Spleen (tissue), 13 donors: ENCODE measurements at places on chromosomes 16 and 17. TPM values are rescaled to one million over a fixed set of nuclear protein-coding genes. Genes with fewer than 3 reads are reported as not detected.

GRCh38 chr17:77635176-77635575 is 323.3 kb upstream of the TNRC6C start:
- peak; percentile 44 for DNase-seq

GRCh38 chr16:78990309-78990701 is 610.2 kb downstream of the MAF start:
- no peak for DNase-seq

DNA sequence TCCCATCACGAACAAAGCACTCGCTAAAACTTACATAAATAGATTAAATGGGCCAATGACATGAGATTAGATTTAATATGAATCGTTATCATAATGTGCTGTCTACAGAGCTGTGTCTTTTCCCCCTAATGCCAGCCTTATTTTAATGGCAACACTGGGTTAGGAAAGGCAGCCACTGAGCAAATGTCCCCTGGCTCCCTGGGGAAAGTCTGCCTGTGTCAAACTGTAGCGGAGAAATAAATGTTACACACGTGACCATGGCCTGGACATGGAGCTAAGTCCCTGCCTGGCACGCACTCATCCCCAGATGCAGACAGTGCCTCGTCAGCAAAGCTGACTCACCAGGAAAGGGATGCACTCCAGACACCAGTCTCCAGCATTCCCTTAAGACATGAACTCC is 61.3 kb upstream of the SDK2 start:
- no peak for DNase-seq

DNA sequence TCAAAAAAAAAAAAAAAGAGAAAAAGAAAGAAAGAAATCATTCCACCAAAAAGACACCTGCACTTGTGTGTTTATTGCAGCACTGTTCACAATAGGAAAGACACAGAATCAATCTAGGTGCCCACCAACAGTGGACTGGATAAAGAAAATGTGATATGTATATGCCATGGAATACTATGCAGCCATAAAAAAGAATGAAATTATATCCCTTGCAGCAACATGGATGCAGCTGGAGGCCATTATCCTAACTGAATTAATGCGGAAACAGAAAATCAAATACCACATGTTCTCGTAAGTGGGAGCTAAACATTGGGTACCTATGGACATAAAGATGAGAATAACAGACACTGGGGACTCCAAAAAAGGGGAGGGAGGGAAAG is 5.7 kb upstream of the C16orf92 start:
- DNase-seq: no peak

- DNase-seq: no peak
Measured at GRCh38 chr17:35406568-35406967, 25.7 kb downstream of the SLFN12 start.

DNA sequence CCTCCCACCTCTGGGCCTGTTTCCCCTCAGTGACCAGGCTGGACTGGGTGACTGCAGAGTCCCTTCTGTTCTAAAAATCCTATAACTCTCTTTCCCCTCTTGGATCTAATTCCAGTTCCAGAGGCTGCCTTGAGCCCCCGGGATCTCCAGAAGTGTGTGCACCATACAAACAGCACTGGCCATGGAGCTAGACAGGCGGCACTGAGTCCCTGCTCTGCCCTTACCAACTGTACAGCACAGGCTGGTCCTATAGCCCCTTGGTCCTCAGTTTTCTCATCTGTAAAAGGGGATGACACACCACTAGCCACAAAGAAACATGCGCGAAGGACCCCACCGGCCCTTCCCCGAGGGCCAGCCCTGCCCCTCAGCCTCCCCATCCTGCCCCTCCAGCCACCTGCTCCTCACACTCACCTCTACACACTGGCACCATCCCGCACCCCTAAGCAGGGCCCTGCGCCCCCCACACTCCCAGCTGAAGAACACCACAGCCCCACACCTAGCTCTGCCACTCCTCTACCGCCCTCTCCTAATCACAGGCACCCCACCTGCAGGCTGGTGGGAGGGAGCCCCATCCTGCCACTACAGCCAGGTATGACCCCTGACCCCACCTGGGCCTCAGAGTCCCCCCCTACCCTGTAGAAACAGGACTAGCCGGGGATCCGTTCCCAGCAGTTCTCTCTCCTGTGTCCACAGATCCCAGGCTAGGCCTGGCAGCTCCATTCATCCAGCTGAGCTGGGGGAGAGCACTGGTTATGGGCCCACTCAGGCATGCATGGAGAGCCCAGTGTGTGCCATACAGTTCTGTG is 913 bp upstream of the KRT16 start:
- DNase-seq: peak; percentile 25

PNMT gene
- not detected for total RNA-seq

HOXB1 gene
- total RNA-seq: not detected

SLC35B1 gene
- total RNA-seq: 48.9 TPM

NR1D1 gene
- total RNA-seq: 10.2 TPM
